ENCODE measurements at places on chromosomes 7 and 10.
A peak's percentile ranks its signal among the peaks of the same experiment; 100 is the strongest.

DNA sequence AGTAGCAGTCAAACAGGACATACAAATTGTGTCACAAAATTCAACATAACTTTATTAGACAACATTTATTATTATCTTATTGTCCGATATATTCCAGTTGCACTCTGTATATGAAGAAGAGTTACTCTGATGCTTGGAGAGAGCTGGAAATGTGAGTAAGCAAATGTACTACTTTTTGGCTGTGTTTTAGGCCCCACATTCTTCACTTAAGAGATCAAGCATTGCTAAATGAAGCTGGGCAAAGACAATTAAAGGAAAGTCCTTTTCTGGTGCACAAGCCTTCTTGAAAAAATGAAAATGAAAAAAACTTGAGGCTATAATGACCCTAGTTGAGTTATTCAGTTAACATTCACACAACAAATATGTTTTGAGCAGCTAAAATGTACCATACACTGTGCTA, 26.1 kb downstream of the MYPN start:
- no peak for DNase-seq

- DNase-seq: no peak
These were observed 154.9 kb downstream of the ZMYND11 start for GRCh38 chr10:290026-290725.

DNA sequence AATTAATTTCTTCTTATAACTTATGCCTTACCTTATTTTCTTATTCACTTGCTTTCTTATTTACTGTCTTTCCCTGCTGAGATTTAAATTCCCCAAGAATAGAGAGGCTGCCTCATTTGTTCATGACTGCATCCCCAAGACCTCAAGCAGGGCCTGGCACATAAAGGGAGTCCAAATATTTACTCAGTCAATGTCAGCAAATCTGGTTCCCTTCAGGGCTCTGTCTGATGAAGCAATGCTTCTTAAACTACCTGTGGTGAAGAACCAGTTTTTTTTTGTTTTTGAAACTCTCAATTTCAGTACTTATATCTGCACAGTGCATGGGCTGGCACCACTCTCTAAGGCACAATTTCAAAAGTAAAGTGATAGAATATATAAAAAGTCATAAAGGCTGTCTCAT, 4.7 kb downstream of the ZNF239 start:
- DNase-seq: no peak

- no peak for DNase-seq
These were observed 18.2 kb downstream of the TCTN3 start for GRCh38 chr10:95675403-95676116.

GRCh38 chr7:55548295-55548731, 24.0 kb downstream of the VOPP1 start:
- no peak for DNase-seq

GRCh38 chr10:64103750-64104470, 582.7 kb downstream of the REEP3 start:
- no peak for DNase-seq

- no peak for DNase-seq
These were observed 227.0 kb upstream of the AOAH start for GRCh38 chr7:36951257-36951697.

DNA sequence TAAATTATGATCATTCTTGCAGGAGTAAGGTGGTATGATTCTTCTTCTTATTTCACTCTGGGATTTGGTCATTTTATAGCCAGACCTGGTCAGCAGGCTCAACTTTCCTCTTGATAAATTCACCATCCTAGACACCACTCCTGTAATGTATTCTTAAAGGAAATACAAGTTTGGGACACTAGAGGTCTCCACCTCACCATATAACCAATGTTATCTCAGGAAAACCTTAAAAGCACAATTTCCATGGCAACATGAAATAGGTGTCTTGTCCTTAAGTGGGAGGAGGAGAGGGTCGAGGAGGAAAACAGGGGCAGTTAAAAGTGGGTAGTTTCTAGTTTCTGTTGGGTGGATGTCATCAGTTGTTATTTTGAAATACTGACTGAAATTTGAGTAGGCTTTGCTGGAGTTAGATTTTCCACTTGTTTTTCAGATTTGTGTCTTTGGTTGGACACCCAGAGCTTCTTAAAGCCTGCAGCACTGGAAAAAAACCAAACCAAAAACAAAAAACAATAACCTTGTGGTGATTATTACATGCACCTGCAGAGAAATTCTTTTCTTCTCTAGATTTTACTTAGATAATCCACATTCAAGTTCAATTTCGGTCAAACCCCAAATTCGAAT, 163.1 kb downstream of the PRKCQ start:
- DNase-seq: peak; percentile 48

GRCh38 chr7:141362580-141363435, 188.4 kb upstream of the AGK start:
- DNase-seq: no peak

DNA sequence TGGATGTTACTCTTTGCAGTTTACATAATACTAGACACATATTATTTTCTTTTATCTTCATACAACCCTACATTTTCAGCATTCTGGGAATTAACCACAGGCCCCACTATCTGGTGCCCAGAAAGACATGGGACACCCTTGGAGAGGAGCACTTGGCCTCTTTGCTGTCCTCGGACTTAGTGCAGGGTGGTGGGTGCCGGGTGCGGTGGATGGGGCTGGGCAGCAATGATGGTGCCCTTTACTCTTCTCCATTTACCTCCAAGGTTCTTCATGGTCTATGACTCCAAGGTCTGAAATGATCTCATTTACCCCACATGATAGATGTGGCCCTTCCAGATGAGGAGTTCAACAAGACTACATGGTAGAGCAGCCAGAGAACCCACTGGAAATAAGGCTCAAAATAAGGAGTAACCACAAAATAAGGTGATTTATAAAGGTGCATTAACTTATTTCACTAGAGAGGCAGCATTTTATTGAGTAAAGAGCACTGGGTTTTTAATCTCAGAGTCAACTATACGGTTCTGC, 56.2 kb upstream of the IGFBP3 start:
- DNase-seq: no peak

GRCh38 chr7:2757904-2758672, 70.1 kb downstream of the AMZ1 start:
- DNase-seq: no peak
